ENCODE measurements at places on chromosomes 2 and 18. TPM values are rescaled to one million over a fixed set of nuclear protein-coding genes. Genes with fewer than 3 reads are reported as not detected.

DNA sequence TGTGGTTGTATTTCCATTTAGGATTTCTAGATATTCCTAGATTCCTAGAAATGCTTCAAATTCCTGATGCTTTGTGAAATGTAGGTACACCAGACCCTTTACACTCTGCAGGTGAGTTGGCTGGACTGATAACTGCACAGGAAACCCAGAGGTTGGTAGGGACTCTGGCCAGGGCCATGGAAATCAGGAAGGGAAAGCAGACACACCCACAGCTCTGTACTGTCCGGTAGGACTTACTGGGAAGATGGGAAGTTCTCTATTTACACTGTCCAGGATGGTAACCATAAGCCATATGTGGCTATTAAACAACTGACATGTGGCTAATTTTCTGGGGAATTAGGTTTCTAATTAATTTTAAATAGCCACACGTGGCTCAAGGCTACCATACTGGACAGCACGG, 31.4 kb downstream of the NEMP2 start:
- DNase-seq: no peak

GRCh38 chr18:60372596-60372995, at the start of gene MC4R:
MC4R (minus strand) TSS chr18:60372775; CDS start chr18:60372349, 426 bp downstream.
- no peak for DNase-seq

DNA sequence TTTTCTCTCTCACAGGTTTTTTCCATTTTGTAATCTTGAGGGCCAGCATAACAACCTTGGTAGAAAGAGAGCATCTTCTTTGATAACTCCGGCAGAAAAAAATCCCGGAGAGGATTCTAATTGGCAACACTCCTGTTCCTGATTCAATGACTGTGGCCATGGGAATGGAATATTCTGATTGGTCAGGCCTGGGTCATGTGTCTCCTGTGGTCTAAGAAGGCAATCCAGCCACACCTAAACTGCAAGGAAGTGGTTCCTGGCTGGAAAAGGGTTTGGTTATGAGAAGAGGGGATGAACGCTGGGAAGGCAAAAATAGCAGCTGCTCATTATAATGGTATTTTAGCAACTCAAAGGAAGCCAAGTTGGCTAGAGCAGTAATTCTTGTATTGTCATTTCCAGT, 24.8 kb upstream of the ZNF638 start:
- no peak for DNase-seq

DNA sequence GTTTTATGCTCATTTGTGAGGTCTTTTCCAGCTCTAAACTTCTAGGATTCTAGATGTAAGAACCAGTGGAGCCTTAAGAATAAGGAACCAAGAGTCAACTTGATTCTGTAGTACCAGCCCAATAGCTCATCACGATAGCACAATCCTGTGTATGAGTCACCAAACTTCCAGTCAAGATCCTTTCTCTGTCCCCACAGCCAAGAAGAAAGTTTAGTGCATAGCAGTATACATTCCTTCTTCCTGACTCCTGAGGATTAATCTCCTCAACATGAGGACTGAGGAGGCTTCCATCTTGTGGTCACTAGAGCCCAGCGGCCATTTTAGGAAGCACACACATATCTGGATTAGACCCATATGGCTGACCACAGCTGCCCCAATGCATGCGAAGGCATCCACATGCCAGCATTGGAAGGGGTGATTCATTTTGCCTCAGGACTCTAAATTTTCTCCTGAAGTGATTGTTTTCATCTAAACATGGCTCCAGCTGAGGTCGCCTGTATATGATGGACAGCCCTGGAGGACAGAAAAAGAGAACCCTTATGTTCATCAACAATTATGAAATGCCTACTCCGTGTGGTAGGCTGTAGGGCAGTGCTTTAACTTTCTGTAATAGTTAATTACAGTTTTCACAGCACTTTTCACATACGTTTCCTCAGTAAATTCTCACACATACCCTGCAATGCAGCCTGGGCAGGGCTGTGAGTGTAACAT, 53.5 kb downstream of the RASGRP3 start:
- DNase-seq: no peak

SMAD4 gene
- total RNA-seq: 104 TPM

GRCh38 chr2:164847981-164848741, 6.5 kb upstream of the COBLL1 start:
- no peak for DNase-seq

DNA sequence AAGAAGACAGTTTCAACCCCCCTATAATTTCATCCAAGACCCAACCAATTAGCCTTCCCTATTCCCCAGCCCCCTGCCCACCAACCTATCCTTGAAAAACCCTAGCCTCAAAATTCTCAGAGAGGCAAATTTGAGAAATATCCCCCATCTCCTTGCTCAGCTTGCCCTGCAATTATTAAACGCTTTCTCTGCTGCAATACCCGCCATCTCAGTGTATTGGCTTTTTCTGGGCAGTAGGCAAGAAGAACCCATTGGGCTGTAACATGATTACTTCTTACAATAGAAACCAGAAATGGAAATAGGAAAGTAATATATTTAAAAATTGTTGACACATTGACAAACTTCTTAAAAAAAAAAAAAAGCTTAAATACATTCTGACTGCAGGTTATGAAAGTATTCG, 140.6 kb upstream of the CCDC150 start:
- no peak for DNase-seq

CCL20 gene
- total RNA-seq: not detected

SH3BP4 gene
- total RNA-seq: 17.5 TPM

- DNase-seq: no peak
Observed at GRCh38 chr2:222504191-222504590, 79.8 kb downstream of the SGPP2 start.

GRCh38 chr2:147293991-147294824, 550.6 kb upstream of the ACVR2A start:
- no peak for DNase-seq

DNA sequence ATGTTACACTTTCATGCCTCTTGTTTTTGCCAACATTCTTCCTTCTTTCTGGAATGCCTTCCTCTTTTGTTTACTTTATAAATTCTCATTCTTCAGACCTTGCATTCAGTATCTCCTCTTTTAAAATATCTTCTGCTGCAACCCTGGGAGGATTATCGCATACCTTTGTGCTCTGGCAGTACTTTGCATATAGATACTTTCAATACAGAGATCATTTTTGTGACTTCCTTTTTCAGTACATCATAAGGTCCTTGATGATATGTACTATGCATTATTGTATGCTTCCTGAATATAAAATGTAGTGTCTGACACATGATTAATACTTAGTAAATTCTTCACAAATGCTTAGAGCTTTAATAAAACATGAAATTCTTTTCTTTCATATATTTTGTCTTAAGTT, 538.7 kb downstream of the TRIB2 start:
- DNase-seq: no peak

DNA sequence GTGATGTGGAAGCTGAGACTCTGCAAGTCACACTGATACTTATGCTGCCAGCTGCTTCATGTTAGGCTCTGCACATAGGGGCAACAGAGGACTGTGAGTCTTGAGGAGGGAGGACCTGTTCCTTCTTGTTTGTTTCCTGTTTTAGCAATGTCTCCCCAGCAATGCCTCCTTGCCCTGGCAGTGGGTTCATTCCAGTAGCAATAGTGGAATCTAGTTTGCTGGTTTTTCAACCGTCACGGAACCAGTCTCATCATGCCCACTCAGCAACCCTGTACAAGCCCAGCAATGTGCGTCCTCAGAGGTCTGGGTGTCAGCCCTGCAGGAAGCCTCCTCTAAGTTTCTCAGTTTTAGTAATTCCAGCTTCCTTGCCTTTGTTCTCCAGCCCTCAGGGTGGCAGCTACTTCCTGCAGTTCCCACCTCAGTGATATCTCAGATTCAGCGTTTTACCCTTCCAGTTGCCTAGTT, 20.5 kb upstream of the ITGB6 start:
- no peak for DNase-seq

GRCh38 chr18:7950380-7951136, 383.4 kb downstream of the PTPRM start:
- no peak for DNase-seq

DNA sequence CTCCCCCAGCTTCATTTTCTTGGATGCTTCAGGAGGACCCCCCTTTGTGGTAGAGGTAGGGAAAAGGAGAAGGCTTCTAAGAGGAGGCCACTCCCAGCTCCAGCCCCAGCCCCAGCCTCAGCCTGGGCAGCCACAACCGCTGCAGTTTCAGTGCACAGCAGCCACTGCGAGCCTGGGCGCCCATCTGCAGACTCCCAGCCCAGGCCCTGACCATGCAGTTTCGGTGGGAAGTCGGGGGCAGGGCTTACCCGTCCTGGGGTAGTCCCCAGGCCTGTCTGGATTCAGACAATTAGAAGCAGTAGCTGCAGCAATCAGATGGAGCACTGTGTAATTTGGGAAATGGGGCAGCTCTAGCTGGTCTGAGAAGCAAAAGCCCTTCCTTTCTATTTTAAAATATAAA, 28.6 kb downstream of the ITM2C start:
- DNase-seq: peak; percentile 68

ALPG gene
- not detected for total RNA-seq

DNA sequence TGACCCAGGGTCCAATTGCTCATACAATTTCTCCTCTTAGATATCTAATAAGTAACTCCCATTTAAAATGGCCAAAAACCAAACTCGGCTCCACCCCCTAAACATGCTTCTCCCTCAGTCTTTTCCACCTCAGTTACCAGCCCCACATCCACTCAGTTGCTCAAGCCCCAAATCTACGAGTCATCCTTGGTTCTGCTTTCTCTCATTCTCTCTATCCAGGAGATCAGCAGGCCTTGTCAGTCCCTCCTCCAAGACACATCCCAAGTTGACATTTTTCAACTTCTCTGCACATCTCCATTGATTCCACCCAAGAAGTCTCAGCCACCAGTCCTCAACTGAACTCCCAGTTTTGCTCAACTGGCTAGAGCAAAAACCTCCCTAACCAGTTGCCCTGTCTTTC, 40.5 kb upstream of the RTN4 start:
- no peak for DNase-seq

DNA sequence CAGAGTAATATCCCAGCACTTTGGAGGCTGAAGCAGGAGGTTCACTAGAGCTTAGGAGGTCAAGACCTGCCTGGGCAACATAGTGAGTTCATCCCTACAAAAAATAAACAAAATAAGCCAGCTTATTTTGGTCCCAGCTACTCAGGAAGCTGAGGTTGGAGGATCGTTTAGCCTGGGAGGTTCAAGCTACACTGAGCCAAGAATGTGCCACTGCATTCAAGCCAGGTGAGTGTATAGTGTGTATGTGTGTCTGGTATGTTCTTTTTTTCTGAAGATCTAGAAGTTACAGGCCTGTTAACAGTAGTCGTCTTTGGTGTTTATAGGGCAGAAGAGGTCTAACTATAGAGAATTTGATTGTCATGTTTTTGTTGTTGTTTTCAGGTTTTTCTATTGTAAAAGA, 40.2 kb downstream of the ZC3H15 start:
- DNase-seq: no peak

DNA sequence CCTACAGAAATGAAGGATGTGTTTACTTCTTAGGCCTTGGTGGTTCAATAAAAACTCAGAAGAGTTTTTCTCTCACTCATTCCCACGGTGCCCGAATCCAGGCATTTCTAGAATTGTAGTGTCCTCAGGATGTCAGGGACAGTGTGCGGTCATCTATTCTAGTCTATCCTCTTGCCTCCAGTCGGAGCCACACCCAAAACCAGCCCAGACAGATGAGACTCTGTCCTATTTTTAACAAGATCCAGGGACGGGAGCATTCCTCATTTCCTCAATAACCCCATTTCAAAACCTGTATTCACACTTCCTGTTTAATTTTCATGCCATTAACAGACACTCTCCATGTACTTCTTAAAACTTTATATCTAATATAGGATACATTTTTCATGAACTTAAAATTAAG, 11.6 kb upstream of the RBMS1 start:
- no peak for DNase-seq

MALL gene
- 35.1 TPM for total RNA-seq

- peak; percentile 80 for DNase-seq
Observed at GRCh38 chr2:120878970-120879369, 143.3 kb downstream of the GLI2 start.

ZNF516 gene
- total RNA-seq: 32.5 TPM

C1GALT1C1L gene
- 1.3 TPM for total RNA-seq

GRCh38 chr2:219084791-219085190, 24.1 kb upstream of the IHH start:
- DNase-seq: no peak

DCC gene
- total RNA-seq: 3.2 TPM

- no peak for DNase-seq
Observed at GRCh38 chr2:18403921-18404522, 156.4 kb downstream of the RDH14 start.

DNA sequence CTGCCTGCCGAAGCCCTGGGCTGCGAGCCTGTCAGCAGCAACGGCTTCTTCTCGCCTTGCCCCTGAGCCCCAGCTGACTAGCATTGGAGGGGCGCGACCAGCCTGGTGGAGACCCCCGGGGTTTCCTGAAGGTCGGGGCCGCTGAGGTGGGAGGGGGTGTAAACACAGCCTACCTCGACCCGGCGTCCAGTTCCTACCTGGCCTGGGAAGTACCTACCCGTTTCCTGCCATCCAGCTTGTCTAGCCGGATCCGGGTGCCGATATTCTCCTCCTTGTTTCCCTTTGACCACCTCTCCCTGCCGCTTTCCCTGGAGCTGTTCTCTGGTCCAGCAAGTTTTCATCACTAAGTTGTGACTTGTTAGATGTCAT, 511 bp downstream of the MOB4 start:
- DNase-seq: no peak

DNA sequence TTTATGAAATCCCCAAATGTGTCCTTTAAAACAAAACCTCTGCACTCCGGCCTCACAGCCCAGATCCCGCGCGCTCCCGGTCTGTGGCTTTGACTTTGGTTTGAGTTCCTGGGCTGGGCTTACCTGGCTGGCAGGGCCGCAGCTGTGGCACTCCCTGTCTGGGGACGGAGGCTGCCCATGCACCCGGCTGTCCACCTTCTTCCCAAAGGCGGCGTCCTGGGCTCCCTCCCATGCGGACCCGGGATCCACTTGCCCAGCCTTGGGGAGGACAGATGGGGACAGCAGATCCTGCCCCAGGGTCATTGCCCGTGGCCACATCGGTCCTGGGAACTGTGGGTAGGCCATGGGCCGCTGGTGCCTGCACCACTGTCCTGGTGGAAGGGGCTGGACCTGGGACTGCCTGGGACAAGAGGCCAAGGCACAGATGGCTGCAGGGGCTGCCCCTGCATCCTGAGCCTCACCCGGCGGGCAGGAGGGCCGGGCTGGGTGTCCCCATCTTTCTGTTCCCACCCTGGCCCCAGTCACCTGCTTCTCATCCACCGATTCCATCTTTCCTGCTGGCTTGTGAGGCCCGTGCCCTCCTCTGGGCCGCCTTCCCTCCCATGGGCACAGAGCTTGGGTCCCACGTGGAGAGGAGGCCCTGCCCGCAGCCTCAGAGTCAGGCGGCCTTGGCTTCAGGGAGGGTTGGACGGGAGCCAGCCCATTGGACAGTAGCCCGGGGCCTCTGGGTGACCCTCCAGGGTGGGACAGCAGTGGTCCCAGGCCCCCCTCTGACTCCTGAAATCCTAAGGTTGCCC, 27.7 kb downstream of the NFATC1 start:
- DNase-seq: no peak

GRCh38 chr18:3983351-3983969, 471.6 kb downstream of the DLGAP1 start:
- DNase-seq: no peak

DYSF gene
- total RNA-seq: 46.8 TPM

PRSS56 gene
- not detected for total RNA-seq

- no peak for DNase-seq
Observed at GRCh38 chr18:71405169-71405809, 1116.4 kb downstream of the SOCS6 start.

MAB21L4 gene
- total RNA-seq: not detected

All from posterior vena cava (tissue), 2 donors.